ENCODE measurements at places on chromosomes 3 and 15. TPM values are rescaled to one million over a fixed set of nuclear protein-coding genes. Genes with fewer than 3 reads are reported as not detected.

The SNX33 gene
- total RNA-seq, result 17.0 TPM

The HIGD2B gene
- total RNA-seq, result 0.21 TPM

The ARL8B gene
- total RNA-seq, result 51.8 TPM

The LZTFL1 gene
- total RNA-seq, result 12.3 TPM

- no peak overlapping the region for H3K4me3 ChIP-seq
- peak; percentile 36 for DNase-seq
- no peak overlapping the region for H3K27ac ChIP-seq
- H3K36me3 ChIP-seq, result no peaks in the 10 kb centered on the region
- no peaks in the 10 kb centered on the region for H3K27me3 ChIP-seq
These were observed 30.2 kb downstream of the TTBK2 start for GRCh38 chr15:42890161-42890913.

DNA sequence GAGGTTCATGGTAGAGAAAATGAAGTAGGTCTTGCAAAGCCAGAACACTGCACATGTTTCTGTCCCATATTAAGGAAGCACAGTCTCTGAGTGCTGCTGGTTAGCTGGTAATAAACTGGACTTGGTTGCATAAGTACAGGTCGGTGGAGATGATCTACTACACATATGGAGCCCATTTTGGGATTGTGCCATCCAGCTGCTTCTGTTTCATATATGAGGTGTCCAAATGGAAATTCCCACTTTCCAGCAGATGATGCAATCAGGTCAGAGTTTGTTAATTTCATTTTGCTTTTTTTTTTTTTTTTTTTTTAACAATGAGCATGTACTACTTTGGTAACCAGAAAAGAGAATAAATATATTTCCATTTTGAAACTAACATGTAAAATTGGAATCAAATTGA, 122.6 kb downstream of the SATB1 start:
- no peak overlapping the region for H3K4me3 ChIP-seq
- no peaks in the 10 kb centered on the region for H3K27me3 ChIP-seq
- DNase-seq, result no peak
- no peak overlapping the region for H3K27ac ChIP-seq
- H3K36me3 ChIP-seq, result no peaks in the 10 kb centered on the region

DNA sequence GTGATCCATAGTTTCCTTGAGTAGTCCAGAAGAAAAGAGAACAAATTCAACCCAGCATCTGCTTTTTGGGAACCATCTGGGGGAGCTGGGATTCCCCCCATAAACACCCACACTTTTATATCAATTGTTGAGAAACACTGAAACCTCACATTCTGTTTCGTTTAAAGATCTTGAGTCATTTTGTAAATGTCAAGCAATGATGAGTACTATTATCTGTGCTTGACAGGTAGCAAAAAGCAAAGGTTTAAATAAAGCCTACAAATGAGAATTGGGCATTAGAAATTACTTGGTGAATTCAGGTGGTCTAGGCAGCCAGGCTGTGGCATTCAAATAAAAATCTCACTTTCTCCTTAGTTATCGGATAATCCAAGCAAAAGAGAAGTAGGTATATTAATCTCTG, 75.7 kb downstream of the TMEM266 start:
- H3K27me3 ChIP-seq, result peaks cover 3% of the 10 kb centered on the region
- no peak for DNase-seq
- no peak overlapping the region for H3K27ac ChIP-seq

- no peak overlapping the region for H3K27ac ChIP-seq
- no peak for DNase-seq
- no peaks in the 10 kb centered on the region for H3K36me3 ChIP-seq
- no peak overlapping the region for H3K4me3 ChIP-seq
- no peaks in the 10 kb centered on the region for H3K27me3 ChIP-seq
These were observed 53.9 kb upstream of the ZBED2 start for GRCh38 chr3:111648991-111649579.

- H3K27ac ChIP-seq, result no peak overlapping the region
- peak overlapping the region; percentile 60 for H3K4me3 ChIP-seq
- peaks cover 24% of the 10 kb centered on the region for H3K4me1 ChIP-seq
- H3K27me3 ChIP-seq, result peaks cover 2% of the 10 kb centered on the region
- no peak for DNase-seq
- no peaks in the 10 kb centered on the region for H3K36me3 ChIP-seq
These were observed 610 bp downstream of the EPHB3 start for GRCh38 chr3:184561913-184562877.
